Left forelimb (tissue), 1 donor: ENCODE measurements at places on chromosomes 1 and 21.

DNA sequence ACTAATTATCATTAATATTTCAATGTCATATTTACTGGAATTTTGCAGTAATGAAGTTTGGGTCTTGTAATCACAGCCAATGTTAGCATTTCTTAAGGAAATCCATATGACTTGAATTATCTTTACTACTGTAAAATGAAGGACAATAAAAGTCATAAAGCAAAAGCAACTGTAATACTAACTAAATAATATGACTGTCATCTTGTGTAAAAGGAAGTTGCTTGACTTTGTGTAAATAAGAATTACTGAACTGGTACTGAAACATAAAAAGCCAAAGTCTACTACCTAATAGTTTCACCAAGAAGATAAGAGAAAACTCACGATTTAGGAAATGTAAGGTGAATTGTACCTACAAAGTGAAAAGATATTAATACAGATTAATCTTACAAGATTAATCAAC lies 57.5 kb downstream of the ATP6V1G3 start:
- DNase-seq: no peak

- DNase-seq: no peak
Measured at GRCh38 chr1:28411656-28412055, 42.1 kb downstream of the PHACTR4 start.

DNA sequence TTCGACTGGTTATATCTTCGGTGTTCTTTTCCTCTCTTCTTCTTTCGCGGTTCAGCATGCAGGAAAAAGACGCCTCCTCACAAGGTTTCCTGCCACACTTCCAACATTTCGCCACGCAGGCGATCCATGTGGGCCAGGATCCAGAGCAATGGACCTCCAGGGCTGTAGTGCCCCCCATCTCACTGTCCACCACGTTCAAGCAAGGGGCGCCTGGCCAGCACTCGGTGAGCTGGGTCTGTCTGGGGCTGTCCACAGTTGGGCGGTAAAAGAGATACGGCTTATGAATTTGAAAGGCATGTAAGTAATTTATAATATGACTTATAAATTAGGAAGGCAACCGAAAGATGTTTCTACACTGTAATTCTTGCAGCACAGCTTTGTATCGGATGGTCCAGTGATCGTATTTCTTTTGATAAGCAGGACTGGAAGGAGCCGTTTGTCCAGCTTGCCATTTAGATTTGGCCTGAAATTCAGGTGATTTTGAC lies 334 bp downstream of the CTH start:
- DNase-seq: no peak

DNA sequence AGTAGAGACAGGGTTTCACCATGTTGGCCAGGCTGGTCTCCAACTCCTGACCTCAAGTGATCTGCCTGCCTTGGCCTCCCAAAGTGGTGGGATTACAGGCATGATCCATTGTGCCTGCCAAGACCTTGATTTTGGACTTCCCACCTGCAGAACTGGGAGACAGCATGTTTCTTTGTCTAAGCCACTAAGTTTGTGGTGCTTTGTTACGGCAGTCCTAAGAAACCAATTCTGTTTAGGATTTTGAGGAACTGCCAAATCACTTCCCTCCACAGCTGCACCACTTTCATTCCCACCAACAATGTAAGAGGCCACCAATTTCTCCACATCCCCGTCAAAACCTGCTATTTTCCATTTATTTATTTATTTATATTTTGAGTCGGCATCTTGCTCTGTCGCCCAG lies 46.1 kb downstream of the CHAF1B start:
- no peak for DNase-seq

DNA sequence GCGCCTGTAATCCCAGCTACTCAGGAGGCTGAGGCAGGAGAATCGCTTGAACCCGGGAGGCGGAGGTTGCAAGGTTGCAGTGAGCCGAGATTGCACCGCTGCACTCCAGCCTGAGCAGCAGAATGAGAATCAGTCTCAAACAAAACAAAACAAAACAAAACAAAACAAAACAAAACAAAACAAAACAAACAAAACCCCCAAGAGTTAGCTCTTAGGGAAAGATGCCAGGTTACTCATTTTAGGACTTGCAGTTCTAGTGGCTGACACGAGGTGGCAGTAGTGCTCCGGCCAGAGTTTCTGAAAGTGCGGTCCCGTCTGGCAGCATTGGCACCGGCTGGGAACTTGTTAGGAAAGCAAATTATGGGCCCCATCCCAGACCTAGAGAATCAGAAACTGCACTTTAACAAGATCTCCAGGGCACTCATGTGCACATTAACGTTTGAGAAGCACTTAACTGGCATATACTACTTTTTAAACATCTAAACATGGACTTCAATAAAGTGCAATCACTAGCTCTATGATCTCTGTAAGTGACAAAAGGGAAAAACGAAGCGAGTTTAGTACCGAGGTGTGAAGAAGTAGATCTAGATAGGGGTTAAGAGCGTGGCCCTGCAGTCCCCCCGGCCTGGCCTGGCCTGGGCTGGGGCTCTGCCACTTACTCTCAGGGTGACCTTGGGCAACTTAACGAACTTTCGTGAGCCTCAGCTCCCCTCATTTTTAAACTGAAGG lies 41.9 kb upstream of the TNFRSF1B start:
- DNase-seq: no peak

- DNase-seq: no peak
Measured at GRCh38 chr1:213564215-213564659, 423.5 kb upstream of the PROX1 start.
